M059J (cell line): ENCODE measurements at places on chromosomes 13 and 19.

DNA sequence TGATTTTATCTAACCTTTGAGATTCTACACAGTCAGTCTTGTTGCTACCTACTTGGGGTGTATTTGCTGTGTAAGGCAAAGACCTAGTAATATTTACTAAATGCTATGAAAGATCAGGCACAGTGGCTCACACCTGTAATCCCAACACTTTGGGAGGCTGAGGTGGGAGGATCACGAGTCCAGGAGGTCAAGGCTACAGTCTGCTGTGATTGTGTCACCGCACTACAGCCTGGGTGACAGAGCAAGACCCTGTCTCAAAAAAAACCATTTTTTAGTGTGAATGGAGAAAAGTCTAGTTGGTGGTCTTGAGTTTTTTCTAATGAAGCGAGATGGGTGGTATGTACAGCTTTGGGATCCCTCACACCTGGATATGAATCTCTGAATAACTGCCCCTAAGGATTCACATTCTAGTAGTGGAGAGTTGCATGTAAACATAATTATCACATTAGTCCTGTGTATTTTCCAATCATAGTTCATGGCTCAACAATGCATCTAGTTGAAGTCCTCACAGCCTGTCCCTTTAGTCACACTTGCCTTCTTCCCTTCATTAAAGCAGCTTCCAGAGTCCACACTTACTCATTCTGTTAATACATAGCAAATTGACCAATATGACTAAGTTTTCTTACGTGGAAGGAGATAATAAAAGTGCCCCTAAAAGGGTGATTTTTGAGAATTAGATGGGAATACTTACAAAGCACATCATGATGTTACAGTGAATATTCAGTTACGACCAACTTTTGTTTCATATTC lies 7.5 kb downstream of the RPL21 start:
- no peak for DNase-seq

- DNase-seq = no peak
These were observed 76.6 kb downstream of the ZMYM2 start for GRCh38 chr13:20035130-20035529.

- no peak for DNase-seq
These were observed 2.7 kb downstream of the LPAR6 start for GRCh38 chr13:48410199-48410598.

GRCh38 chr19:48819366-48819816 lies 8.6 kb upstream of the BCAT2 start:
- DNase-seq = peak; percentile 95

- no peak for DNase-seq
These were observed 10.3 kb downstream of the FKBP8 start for GRCh38 chr19:18533058-18533457.

GRCh38 chr13:50682966-50683365 lies 160.5 kb downstream of the DLEU7 start:
- no peak for DNase-seq

DNA sequence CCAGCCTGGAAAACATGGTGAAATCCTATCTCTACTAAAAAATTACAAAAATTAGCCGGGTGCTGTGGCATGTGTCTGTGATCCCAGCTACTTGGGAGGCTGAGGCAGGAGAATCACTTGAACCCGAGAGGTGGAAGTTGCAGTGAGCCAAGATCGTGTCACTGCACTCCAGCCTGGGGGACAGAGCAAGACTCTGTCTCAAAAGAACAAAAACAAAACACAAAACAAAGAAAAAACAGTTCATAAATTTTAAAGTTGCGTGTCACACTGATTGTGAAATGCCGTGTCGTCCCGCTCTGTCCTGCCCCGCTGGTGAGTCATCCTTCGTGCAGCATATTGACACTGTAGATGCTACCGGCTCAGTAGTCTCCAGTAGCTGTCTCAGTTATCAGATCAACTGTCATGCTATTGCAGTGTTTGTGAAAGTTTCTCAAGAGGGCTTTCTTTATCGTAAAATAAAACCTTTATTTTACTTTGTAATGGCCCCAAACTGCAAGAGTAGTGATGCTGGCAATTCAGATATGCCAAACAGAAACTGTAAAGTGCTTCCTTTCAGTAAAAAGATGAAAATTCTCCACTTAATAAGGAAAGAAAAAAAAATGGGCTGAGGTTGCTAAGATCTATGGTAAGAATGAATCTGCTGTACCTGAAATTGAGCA lies 36.4 kb upstream of the IGFL1 start:
- peak; percentile 83 for DNase-seq

- no peak for DNase-seq
These were observed 1.4 kb downstream of the RETN start for GRCh38 chr19:7670150-7670783.

GRCh38 chr19:56191115-56191514 lies 6.5 kb downstream of the ZSCAN5B start:
- DNase-seq = no peak

GRCh38 chr13:43608400-43609137 lies 178.2 kb downstream of the ENOX1 start:
- no peak for DNase-seq

- DNase-seq = peak; percentile 36
These were observed 613.9 kb downstream of the TBC1D4 start for GRCh38 chr13:74868049-74868448.

DNA sequence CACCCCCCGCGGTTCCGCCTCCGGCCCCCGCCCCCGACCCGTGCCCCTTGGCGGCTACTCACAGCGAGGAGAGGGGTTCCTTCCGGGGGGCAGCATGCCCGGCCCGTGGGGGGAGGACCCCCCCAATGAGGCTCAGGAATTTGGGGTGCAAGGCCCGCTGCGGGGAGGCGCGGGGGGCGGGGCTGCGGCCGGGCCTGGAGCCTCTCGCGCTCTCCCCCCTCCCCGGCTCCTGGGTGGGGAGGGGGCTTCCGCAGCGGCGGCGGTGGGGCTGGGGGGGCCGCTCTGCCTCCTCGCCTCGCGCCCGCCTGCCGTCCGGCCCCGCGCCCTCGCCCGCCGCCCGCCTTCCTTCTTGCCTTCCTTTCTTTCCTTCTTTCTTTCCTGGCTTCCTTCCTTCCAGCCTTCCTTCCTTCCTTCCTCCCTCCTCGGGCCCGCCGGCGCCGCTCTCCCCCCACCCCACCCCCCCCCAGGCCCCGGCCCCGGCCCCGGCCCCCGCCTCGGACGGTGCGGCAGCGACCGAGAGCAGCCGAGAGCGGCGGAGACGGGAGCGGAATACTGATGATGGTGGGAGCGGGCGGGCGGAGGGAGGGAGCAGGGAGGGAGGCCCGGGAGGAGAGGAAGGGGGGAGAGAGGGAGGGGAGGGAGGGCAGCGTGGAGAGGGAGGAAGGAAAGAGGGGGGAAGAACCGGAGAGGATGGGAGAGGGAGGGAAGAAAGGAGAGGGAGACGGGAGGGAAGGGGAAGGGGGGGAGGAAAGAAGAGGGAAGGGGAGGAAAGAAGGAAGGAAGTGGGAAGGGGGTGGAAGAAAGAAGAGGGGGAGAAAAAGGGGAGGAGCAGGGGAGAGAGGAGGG lies at the start of gene LRRC4B:
Gene LRRC4B, minus strand, starts transcription at position 554 of the 846 bp plus-strand sequence. CDS start 19,597 bp downstream, outside the sequence.
- DNase-seq = no peak

DNA sequence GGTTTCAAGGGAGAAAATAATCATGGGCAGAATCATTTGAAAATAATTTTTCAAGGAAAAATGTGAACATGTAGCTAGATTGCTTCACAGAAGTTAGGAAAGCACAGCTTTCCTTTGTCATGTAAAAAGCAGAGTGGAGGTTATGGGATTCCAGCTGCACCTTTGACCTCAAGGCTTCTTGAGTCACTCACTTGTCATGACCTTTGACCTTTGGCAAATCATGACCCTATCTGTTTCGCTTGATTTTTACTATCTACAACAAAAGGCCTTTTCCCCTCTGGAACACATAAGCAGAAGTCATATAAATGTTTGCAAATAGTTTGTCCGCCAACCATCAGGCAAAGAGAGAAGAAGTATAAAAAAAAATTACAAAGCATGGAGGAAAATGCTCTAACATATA lies 210.7 kb upstream of the MIR17HG start:
- DNase-seq = no peak

DNA sequence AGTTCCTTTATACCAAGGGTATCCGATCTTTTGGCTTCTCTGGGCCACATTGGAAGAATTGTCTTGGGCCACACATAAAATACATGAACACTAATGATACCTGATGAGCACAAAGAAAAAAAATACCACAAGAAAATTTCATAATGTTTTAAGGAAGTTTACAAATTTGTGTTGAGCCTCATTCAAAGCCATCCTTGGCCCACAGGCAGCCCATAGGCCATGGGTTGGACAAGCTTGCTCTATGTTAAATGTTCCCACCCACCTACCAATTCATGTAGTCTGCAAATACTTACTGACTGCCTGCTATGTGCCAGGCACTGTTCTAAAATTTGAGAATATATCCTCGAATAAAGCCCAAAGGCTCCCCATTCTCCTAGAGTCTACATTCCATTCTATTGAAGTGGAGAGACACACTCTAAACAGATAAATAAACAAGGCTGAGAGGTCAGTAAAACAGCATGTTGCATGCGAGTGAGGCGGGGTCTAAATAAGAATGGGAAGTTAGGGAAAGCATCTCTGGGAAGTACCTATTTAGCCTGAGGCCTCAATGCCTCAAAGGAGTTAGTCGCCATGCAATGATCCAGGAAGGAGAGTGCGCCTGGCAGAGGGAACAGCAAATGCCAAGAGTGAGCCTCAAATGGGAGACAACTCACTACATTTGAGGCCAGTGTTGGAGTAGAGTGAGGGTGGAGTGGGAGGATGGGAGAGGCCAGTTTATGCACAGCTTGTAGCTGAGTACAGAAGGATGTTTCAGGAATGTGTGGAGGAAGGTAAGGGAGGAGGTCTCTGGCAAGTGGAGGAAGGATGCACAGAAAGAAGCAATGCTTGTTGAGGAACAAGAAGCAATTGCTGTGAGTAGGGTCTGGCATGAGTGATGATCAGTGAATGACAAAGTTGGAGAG lies 52.5 kb upstream of the CLDN10 start:
- peak; percentile 27 for DNase-seq

DNA sequence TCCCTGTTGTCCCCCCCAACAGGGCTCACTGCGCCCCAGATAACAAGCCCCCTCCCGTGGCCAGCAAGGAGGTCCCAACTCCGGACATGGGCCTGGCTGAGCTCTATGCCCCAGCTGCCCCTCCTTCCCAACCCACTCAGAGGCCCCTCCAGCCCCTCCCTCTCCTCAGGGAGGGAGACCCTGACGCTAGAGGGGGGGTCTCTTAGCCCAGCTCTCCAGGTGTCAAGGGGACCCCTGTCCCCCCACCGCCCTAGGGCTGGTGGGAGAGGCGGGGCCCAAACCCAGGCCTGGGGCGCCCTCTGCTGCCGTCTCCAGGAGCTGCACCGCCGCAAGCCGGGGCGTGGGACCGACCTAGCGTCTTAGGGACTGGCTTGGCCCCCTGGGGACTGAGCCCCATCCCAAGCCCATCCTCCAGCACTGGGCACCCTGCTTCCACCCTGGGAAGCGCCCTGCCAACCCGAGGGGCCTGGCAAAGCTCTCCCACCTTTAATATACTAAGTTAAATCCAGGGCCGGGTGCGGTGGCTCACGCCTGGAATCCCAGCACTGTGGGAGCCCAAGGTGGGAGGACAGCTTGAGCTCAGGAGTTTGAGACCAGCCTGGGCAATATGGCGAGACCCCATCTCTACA lies 1.4 kb downstream of the GRIN3B start:
- no peak for DNase-seq

GRCh38 chr13:101626925-101627555 lies 174.6 kb downstream of the ITGBL1 start:
- peak; percentile 36 for DNase-seq

- DNase-seq = peak; percentile 76
These were observed 407.8 kb downstream of the COG6 start for GRCh38 chr13:40063278-40063698.

DNA sequence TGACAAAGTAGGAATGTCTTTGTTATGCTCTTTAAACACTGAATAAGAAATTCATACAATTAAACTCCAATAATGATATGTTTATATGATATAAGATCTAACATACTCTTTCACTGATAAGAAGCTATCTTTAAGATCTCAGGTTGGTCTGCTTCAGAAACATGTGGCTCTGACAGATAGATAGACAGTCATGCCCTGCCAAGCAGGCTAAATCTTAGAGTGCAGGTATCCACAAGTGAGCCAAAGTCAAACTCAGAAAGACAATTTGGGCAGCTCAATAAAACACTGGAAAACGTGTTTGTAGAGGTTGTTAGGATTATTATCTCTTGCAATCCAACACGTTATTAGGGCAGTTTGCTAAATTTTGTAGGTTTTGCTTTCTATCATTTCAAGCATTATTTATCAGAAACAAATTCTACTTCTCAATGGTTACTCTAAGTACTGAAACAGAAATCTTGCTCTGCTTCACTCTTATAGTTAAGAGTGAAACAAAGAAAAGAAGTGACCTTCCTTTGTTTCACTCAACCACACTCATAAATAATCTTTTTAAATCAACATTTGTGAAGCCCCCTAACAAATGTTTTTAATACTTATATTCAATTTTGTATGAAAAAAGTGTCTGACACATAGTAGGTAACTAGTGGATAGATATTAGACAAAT lies 1255.6 kb downstream of the DIAPH3 start:
- no peak for DNase-seq

GRCh38 chr19:28074773-28075172 lies 1138.2 kb downstream of the UQCRFS1 start:
- no peak for DNase-seq

DNA sequence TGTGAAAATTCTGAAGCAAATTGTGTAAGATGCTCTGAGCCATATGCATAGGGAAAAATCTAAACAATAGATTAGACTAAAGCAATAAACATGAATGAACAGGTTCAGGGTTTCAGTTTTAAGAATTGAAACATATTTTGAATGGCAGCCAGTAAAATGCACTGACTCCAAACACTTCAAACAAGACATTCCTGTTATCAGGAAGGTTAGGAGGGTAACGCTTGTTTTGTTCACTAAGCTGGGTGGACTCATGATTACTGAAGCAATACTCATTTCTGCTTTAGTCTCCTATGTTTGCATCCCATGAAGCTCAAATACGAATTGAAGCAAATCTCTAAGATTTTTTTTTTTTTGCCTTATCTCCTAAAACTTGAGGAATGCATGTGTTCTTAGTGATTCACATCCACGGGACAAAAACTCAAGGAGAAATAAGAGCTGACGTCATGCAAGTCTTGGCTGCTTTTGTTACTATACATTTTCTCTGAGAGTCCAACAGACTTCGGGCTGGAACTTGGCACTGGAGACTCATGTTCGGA lies 29.1 kb upstream of the IGFL4 start:
- peak; percentile 80 for DNase-seq

GRCh38 chr13:29546662-29547061 lies 48.8 kb downstream of the SLC7A1 start:
- no peak for DNase-seq

- no peak for DNase-seq
These were observed 48.5 kb upstream of the F7 start for GRCh38 chr13:113057084-113057483.

GRCh38 chr19:42191855-42192254 lies 25.6 kb downstream of the DEDD2 start:
- peak; percentile 88 for DNase-seq

GRCh38 chr13:37868691-37869505 lies 674 bp downstream of the TRPC4 start:
- DNase-seq = peak; percentile 48

GRCh38 chr19:12333162-12334159 lies at the start of gene ZNF563:
Gene ZNF563 (minus strand): TSS chr19:12333633. CDS start chr19:12333482, 151 bp downstream.
- peak; percentile 94 for DNase-seq
